ENCODE measurements at places on chromosomes 2 and 18.

GRCh38 chr2:237096911-237097310 lies 11.2 kb downstream of the COPS8 start:
- no peak for DNase-seq

DNA sequence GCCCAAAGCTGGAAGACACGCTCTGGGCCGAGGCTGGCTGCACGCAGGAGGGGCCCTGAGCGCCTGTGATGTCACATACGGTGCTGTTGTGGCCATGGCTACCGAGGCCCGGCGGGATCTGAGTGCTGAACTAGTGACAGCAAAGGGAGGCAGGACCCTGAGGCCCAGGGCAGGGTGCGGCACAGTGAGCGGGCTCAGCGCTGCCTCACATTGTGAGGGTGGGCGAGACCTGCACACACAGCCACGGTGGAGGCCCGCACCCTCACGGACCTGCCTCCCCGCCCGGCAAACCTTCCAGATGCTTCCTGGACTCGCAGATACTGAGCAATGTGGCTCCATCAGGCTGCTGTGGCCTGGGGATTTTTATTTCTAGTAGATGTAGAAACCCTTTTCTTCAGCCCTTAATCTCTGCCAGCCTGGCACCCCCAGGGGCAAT lies 133.8 kb upstream of the CTDP1 start:
- DNase-seq, result no peak

- no peak for DNase-seq
These were observed 36.2 kb downstream of the HAT1 start for GRCh38 chr2:171958475-171958874.

DNA sequence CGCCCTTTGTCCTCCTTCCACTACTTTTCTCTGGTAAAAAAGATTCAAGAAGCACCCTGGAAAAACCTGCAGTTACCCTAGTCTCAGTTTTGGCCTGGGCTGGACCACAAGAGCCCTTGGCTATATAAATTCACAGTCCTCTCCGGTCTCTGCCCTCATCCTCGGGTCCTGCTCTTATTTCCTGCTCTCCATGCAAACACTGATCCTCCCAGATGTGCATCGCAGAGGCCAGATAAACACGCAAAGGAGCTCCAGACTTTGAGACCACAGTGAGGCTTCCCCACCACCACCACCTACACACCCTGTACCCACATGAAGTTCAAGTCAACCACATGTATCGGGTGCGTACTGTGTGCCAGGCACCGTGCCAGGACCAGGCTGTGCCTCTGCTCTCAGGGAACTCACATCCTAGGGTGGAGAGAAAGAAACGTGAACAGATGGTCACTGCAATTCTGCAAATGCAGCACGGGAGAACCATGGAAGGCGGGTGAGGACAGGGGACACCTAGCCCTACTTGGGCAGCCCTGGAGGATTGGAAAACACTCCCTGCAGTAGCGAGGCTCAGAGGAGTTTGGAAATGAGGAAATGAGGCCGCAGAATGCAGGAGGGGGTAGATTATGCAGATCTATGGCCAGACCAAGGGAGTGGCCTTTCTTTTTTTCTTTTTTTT lies 7.4 kb downstream of the CTDSP1 start:
- peak; percentile 80 for DNase-seq

- no peak for DNase-seq
These were observed 104.7 kb upstream of the CDCA7 start for GRCh38 chr2:173249661-173250641.

- DNase-seq, result peak; percentile 11
These were observed 7.9 kb downstream of the NEDD4L start for GRCh38 chr18:58051765-58052460.

DNA sequence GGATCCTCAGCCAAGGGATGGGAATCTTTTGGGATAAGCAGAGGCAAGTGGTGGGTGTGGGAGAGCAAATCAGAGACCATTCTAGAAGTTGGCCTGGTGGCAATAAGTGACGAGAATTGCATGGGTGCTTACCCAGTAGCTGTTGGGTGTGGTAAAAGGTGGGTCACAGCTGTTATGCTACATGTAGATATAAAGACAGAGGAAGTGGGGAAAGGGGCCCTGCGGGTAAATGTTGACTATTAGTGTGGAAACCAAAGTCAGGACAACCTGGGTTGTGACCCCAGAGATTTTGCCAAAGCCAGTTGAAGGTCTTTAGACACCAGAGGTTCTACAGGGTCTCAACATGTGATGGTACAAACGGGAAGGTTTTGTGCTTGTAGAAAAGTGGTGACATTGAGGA lies 443.6 kb upstream of the HNRNPA3 start:
- DNase-seq, result no peak

DNA sequence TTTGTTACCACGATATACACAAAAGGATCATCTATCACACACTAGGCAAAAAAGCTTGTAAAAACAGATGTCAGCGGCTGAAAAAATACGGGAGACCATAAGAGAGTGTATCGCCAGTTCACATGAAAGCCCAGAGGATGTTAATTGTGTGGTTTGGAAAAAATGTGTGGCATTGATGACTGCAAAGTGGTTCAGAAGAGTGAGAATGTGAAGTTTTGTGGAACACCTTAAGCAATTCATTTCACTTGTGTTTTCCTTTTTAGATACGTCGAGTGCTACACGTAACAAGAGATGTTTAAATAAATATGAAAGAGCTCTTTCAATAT lies 61.7 kb upstream of the DAPL1 start:
- peak; percentile 63 for DNase-seq

DNA sequence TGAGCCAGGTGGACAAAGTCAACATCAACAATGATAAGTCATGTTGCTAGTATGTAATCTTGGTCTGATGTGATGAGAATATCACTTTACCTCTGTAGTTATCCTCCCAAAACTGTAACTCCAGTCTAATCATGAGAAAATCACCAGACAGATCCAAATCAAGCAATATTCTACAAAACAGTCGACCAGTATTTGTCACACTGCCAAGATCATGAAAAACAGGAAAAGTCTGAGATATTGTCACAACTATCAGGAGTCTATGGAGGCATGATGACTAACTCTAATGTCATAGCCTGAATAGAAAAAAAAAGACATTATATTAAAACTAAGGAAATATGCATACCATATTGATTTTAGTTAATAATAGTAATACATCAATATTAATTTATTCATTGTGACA lies 1883.3 kb upstream of the CELF4 start:
- no peak for DNase-seq

DNA sequence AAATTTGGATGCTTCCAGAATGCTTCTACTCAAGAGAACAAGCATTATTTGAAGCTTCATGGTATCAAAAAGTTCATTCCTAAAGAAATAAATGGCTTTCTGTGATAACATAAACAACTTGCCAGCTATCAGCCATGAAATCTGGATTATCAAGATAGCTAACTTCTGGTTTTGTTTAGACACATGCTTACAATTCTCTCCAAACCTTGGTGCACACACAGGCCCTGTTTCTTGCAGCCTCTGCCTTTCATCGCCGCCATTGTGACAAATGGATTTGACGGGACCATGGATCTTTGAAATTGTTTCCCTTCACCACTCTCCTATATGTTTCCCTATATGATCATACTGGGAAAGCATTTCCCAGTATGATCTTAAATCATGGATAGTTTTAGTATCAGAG lies 47.9 kb upstream of the CABLES1 start:
- DNase-seq, result no peak

DNA sequence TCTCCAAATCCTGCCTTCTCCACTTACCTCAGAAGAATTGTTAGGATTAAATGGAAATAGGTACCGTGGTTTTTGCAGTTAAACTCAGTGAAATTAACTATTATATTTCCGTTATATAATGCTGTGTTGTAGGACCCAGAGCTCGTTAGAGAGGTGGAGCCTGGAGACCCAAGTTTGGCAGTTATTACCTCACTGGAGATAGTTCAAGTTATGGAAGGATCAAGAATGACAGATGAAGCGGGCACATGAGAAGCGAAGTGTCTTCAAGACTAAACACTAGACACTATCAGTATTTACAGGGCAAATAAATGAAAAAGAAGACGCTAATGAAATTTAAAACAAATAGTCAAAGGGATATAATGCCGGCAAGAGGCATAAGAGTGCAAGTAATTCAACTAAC lies 866 bp downstream of the CWC22 start:
- DNase-seq, result peak; percentile 46

GRCh38 chr2:113175042-113175628 lies 1.4 kb downstream of the PSD4 start:
- no peak for DNase-seq

DNA sequence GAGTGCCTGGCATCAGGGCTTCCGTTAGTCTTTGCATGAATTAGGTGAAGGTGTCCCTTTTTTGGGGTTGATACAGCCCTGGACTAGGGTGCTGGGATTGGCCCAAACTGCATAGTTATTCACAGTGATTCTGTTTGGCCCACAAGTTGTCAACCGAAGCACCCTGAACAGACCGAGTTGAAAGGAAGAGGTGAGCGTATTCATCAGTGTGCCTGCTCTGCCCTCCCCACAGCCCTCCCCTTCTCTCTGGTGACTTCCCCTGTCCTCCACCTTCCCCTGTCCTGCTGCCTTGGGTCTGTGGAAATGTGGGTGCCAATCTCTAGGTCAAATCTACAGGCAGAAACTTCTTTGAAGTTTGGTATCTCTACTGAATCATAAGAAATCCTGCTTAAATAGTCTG lies 330.5 kb downstream of the DYSF start:
- DNase-seq, result no peak

GRCh38 chr2:239932881-239933735 lies 92.0 kb downstream of the NDUFA10 start:
- DNase-seq, result no peak

All from DMS79 treated with DMSO at 0.1 percent for 48 hours (cell line).